IPS DF 19.7 (cell line): ENCODE measurements at places on chromosomes 7 and 10.

DNA sequence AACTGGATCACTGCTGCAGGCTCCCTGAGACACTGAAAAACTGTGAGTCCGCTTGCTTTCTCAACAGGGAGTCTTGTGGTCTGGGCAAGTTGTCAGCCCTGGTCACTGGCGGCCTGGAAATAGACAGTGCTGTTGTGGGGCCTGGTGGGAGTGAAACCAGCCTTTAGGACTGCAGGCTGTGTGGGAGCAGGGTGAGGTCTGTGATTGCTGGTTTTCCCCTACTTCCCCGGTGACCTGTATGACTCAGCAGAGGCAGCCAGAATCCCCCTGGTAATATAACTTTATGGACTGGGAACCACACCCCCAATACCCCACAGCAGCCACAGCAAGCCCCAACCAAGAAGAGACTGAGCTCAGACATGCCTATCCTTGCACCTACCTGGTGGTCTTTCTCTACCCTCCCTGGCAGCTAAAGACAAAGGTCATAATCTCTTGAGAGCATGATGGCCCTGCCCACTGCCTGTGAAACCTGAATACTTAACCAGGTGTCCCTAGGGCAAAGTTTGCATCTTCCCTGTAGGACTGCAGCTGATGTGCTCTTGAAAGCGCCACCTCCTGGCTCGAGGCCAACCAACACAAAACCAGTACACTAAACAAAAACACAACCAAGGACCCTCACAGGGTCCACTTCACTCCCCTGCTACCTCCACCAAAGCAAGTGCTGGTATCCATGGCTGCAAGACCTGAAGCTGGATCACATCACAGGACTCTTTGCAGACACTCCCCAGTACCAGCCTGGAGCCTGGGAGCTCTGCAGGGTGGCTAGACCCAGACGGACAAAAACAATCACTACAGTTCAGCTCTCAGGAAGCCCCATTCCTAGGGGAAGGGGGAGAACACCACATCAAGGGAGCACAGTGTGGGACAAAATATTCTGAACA lies 7.2 kb upstream of the ADAM22 start:
- DNase-seq = peak; percentile 78

DNA sequence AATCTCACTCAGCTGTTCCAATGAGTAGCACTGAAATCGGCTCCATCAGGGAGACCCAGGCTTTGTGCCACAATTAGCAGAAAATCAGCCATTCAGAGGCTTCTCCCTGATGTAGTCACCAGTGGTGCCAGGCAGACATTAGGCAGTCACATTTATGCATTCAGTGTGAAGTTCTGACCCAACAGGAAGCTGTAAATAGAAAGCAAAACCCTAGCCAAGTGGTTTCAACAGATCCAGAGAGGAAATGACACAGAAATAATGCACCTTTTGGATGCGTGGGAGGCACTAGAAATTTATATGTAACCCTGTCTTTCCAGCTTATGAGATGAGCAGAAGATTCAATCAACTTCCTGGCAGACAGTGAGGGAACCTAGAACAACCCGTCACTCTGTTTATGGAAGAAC lies 186.4 kb downstream of the PDE1C start:
- DNase-seq = no peak

DNA sequence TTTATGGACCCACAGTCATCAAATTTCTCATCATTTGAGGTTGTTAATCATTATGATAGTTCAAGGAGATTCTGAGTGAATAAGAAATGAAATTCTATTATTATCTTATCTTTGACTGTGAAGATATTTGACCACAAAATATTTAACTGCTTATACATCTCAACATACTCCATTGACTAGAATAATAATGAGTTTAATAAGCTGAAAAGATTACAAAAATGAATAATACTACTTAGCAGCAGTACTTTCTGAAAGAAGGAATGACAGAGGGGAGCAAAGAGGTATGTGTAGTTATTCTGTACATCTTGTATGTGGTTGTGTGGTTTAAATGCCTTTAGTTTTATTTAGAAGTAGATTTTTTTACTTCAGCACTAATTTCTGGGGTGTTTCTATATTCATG lies 214.2 kb downstream of the PRKG1 start:
- DNase-seq = no peak

DNA sequence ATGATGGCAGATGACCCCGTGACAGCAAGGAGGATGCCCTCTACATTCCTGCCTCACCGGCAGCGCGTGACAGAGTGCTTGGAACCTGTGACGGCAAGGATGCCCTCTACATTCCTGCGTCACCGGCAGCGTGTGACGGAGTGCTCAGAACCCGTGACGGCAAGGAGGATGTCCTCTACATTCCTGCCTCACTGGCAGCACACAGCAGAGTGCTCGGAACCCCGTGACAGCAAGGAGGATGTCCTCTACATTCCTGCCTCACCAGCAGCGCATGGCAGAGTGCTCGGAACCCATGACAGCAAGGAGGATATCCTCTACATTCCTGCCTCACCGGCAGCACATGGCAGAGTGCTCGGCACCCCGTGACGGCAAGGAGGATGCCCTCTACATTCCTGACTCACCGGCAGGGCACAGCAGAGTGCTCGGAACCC lies 231.0 kb downstream of the DIP2C start:
- no peak for DNase-seq

DNA sequence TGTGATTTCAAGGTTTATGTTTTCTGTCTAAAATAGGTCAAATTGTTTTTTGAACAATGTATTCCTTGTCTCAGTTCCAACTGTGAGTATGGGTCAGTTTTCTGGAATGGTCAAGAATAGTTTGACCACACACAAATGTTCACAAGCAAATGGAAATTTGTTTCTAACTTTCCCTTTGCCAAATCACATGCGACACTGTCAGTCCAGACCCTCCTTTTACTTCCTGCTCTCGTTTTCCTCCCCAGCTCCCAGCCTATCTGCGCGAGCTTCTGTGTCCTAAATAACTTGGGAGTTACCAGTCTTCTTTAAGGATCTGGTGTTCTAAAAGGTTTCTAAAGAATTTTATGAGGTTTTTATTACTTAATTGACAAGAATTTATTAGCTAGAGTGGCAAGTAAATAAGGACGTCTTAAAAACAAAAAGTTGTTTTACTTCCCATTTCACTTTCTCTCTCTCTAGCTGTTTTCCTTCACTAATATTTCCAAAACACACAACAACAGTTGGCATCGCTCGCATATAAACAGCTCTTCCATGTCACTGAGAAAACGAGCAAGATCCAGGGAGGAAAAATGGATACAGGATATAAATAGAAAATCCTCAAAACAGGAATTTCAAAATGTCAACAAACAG lies 266.1 kb upstream of the KLF6 start:
- no peak for DNase-seq

DNA sequence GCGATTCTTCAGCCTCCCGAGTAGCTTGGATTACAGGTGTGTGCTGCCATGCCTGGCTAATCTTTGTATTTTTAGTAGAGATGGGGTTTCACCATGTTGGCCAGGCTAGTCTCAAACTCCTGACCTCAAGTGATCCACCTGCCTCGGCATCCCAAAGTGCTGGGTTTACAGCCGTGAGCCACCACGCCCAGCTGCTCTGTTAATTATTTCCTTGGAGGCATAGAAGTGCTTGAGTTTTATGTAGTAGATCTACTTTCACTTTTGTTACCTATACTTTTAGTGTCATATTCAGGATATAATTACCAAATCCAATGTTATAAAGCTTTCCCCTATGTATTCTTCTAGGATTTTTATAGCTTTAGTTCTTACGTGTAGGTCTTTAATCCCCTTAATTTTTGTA lies 1093.0 kb downstream of the GATA3 start:
- DNase-seq = no peak

DNA sequence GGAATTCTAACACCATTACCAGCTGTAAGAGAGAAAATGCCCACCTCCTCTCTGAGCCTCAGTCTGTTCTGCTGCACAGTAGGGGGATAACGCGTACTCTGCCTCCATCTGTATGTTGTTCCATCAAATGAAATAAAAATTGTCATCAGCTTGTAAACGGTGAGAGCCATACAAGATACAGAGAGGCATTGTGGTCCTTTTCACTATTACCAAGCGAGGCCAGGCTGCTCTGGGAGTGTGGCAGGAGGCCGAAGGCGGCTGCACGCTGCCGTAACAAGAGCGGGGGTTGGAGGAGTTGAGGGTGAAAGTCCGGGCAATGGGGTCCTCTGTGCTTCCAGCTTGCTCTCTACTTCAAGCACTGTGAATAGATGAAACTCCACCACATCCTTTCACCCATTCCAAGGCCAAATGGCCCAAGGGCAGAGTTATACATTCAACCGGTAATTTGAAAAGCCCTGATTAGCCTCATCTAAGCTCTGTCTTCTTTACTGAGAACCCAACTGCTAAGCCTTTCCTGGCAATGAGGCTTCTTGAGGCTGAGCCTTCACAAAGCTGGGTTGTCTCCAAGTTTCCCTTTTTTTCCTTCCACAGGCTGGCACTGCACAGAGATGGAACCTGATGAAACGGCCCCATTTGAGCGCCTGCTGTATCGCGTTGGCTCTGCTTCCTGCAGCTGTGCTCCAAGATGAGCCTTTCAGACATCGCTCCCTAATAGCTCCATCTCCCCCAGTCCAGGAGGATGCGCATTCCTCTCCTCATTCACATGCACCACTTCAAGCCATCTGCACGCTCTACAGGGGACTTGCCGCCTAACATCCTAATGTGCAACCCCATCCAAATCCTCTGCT lies 47.2 kb downstream of the PYROXD2 start:
- no peak for DNase-seq

DNA sequence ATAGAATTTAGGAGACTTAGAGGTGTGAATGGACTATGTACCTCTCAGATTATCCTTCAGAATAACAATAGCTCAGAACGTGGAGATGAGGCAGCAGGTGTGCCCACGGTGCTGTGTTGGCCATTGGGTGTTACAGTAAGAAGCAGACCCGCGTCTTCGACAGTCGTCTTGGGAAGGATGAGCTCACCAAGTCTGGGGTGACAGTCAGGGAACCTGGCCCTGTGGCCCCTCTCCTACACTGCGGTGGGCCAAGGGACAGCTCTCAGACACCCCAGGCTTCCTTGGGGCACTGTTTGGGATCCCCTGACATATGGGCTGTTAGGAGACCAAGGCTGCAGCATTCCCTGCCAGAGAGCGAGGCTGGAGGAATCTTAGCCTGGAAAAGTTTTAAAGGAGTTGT lies 88.5 kb downstream of the ACTR3B start:
- DNase-seq = no peak

DNA sequence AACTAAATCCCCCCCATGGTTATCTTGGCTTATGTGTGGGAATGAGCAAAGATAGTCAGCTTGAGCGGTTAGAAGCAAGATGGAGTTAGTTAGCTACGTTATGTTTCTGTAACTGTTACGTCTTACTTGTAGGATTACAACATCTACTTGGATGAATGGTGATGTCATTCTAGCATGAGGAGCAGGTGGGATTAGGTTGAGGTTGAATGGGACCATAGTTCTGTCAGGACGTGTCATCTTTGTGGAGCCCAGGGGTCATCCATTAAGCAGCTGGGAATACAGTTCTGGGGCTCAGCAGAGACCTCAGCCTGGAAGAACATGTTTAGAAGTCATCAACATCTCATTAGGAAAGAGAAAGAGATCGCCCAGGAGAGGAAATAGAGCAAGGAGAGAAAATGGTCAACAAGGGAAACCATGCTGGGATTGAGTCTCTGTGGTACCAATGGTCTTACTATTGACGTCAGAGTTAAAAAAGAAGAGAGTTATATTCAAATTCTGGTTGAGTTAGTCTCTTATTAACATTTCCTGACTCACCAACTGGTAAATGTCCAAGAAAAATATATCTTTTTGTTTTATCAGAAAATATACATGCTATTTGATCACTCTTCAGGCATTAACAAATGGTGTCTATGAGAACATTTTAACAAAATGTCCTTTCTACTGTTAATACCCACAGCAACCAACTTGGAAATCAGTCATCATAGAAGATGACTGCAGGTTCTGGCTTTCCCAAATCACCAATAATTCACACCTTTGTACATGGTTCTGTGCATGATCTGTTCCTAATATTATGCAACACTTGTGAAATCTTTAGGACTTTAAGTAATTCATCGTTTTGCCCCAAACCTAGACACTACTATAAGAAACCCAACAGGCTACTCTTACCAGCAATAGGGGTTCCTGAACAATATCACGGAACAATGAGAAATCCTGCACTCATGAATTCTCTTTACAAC lies 96.9 kb downstream of the KIAA1217 start:
- no peak for DNase-seq

DNA sequence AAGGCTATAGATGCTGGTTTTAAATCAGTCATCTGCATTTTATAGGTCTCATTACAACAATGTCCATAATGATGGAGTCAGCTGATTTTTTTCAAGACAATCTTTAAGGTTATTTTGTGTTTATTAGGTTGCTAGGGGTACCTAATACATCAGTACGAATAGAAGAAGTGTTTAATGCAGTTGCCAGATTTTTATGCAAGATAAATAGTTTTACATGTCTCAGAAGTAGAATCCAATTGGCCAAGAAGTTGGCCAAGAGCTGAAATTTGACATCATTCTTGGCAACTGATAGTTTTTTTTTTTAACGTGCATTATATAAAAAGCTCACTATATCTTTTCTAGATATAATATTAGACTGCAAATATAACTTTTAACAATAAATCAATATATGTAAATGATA lies 208.5 kb downstream of the TRIL start:
- DNase-seq = no peak

DNA sequence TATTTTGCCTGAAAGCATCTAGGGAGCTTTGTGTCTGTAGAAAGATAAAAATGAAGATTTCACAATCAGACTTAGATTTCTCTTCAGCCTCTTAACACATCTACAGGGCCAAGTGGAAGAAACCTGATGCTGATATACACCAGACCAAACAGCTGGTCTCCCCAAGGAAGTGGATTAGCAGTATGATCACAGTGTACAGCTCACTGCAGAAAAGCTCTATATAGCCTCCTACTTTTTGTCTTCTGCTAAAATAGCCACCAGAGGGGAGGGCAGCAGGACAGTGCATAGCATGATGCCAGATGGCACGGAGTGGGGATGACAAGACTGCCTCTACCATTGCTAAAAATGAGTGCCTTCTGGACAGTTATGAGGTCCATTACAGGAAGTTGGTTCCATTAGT lies 16.0 kb downstream of the FAM13C start:
- no peak for DNase-seq

GRCh38 chr7:29044554-29044953 lies 86.4 kb upstream of the TRIL start:
- no peak for DNase-seq

DNA sequence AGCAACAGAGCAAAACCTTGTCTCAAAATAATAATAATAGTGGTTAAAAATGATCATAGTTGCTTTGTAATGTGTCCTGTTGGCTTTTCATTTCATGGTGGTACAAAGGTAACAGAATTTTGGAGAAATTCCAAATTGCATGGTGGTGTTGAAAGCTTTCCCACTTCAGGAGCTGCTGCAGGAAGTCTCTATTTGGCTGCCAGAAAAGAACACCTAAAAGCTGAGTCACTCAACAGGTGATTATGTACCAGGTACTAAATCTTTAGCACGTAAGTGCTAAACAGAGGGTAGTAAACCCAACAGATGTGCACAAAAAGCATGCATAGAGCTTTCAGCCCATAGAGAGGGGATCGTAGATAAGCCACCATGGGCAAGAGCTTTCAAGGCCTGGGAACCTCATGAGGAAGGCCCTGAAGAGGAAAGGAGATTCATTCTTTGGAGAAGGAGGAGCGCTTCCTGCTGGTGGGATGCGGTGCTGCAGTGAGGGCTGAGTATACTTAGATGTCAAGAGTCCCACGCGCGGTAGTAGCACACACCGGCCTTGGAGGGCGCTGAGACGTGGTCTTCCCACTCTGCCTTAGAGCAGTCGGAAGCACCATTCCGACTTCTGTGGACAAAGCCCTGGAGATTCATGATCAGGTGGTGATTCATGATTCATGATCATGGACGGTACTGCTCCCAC lies 118.7 kb downstream of the RALA start:
- peak; percentile 56 for DNase-seq

- DNase-seq = no peak
Observed at GRCh38 chr7:2063563-2064260, 169.0 kb downstream of the MAD1L1 start.
